ENCODE measurements at places on chromosomes 13 and 19. TPM values are rescaled to one million over a fixed set of nuclear protein-coding genes. Genes with fewer than 3 reads are reported as not detected.

The ZNF254 gene
- total RNA-seq, result 5.6 TPM

The WTIP gene
- total RNA-seq, result 22.6 TPM

The SLC10A2 gene
- not detected for total RNA-seq

The TUBA3C gene
- total RNA-seq, result not detected

The DAND5 gene
- total RNA-seq, result not detected

The ZNF419 gene
- total RNA-seq, result 18.4 TPM

The UPF3A gene
- 56.6 TPM for total RNA-seq

The ZNF28 gene
- total RNA-seq, result 15.6 TPM

- H3K27ac ChIP-seq, result no peak overlapping the region
- no peak for DNase-seq
- H3K4me3 ChIP-seq, result no peak overlapping the region
Measured at GRCh38 chr13:50668049-50668448, 175.4 kb downstream of the DLEU7 start.

- no peak overlapping the region for H3K27ac ChIP-seq
- H3K27me3 ChIP-seq, result no peaks in the 10 kb centered on the region
- peaks cover 6% of the 10 kb centered on the region for H3K4me1 ChIP-seq
- H3K4me3 ChIP-seq, result no peak overlapping the region
Measured at GRCh38 chr19:14021474-14021873, 6.5 kb upstream of the RLN3 start.

- peak; percentile 95 for DNase-seq
- peak overlapping the region; percentile 83 for H3K27ac ChIP-seq
Measured at GRCh38 chr13:29454931-29455481, 140.5 kb downstream of the SLC7A1 start.

- H3K27me3 ChIP-seq, result no peaks in the 10 kb centered on the region
- no peak within 1 kb of the TSS for H3K4me3 ChIP-seq
- H3K4me1 ChIP-seq, result peaks cover 15% of the 10 kb centered on the region
- no peak for DNase-seq
- no peaks in the 10 kb centered on the region for H3K36me3 ChIP-seq
Measured at GRCh38 chr19:38773469-38774177, at the start of gene LGALS7. TSS of gene LGALS7 (minus strand) at chr19:38773517. CDS start at chr19:38773492, 25 bp downstream.

DNA sequence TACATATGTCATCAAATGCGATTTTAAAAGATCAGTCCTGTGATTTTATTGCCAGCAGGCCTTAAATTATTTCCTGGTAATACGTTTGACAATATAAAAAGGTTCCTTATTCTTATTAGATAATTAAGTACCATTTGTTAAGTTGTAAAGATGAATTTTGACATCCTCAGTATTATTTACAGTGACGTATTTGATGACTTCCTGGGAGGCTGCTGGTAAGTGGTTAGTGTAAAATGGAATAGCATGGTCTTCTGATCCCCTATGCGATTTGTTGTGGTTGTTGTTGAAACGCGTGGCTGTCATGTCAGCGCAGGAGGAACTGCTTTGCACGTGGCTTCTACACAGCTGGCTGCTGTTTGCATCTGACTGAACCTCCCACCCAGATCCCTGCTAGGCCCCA lies 99.7 kb downstream of the DCLK1 start:
- peaks cover 13% of the 10 kb centered on the region for H3K4me1 ChIP-seq
- DNase-seq, result no peak
- H3K27ac ChIP-seq, result no peak overlapping the region
- H3K27me3 ChIP-seq, result no peaks in the 10 kb centered on the region
- no peak overlapping the region for H3K4me3 ChIP-seq

DNA sequence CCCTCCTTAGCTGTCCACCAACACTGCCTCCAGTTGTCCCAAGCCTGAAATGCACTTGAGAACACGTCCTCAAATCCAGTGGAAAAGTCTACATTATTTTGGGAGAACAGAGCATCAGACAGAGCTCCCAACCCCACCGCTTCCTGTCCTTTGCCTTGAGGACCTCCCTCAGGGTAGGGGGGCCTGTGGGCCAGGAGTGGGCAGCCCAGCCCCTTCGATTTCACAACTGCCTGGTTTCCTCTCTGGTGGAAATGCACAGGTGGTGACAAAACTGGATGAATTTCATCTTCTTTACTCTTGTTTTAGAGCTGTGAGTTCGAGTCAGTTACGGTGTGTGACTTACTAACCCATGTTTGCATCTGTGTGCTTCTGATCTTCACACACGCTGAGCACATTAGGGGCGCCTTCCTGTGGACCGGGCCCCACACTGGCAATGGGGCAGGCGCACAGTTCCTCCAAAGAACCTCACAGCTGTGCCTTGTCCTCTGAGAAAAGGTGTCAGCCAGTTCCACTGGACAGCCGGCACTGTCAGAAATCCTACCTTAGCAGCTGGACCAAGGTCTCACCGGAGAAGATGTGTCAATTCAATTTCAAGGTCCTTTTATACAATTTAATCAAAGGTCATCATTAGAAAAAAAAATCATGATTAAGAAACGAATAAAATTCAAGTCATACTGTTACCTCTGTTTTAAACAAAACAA lies 80.2 kb downstream of the IRS2 start:
- H3K4me3 ChIP-seq, result no peak overlapping the region
- H3K27ac ChIP-seq, result peak overlapping the region; percentile 84
- no peaks in the 10 kb centered on the region for H3K36me3 ChIP-seq
- no peak for DNase-seq

DNA sequence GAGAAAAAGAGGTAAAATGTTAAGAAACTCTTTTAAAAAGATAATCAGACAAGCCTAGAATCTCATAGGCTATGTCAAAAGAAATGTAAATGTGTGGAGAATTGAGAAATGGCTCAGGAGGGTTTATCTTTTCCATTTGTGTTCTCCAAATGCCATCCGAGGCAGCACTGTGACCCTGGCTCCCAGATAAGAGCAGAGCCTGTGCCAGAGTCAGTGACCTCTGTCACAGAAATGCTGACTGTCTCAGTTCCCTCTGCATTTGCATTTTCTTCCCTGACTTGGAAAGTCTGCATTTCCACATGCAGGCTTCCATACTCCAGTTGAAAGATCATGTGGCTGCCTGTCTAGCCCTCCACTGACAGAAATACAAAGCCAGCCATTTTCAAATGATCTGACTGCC lies 42.0 kb downstream of the SERTM1 start:
- H3K4me3 ChIP-seq, result no peak overlapping the region
- H3K36me3 ChIP-seq, result no peaks in the 10 kb centered on the region
- DNase-seq, result no peak
- no peak overlapping the region for H3K27ac ChIP-seq

GRCh38 chr13:41060082-41060723 lies 1.1 kb upstream of the WBP4 start:
- DNase-seq, result peak; percentile 90
- peaks cover 33% of the 10 kb centered on the region for H3K4me1 ChIP-seq
- peaks cover 29% of the 10 kb centered on the region for H3K36me3 ChIP-seq
- H3K27ac ChIP-seq, result peak overlapping the region; percentile 99
- H3K4me3 ChIP-seq, result peak overlapping the region; percentile 99
- H3K27me3 ChIP-seq, result no peaks in the 10 kb centered on the region

DNA sequence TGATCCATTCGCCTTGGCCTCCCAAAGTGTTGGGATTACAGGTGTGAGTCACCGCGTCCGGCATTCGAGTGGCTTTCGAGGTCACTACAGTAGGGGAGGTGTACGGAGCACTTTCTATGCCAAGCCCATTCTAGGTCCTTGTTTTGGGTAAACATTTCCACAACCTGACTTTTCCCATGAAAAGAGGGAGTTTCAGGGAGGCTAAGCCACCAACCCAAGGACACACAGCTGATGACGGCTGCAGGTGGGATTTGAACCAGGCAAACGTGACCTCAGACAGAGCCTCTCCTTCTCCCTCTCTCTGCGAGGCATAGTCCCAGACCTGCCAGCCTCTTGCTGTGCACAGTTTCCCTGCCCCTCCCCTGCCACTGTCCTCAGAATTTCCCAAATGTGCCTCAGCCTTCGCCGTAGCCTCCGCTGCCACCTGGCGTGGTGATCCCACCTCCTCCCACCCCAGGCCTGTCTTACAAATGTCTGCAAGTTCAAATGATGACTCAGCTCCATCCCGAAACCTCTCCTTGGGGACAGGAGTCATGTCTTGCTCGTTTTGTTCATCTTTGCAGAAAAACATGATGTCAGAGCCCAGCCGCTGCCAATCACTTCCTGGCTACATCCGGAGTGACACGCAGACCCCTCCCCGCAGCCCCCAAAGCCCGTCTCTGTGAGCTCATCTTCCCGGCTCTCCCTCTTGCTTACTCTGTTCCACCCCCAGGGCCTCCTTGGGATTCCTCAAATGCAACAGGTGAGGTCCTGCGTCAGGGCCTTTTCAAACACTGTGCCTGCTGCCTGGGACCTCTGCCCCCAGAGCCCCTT lies 6.6 kb upstream of the GADD45B start:
- peak; percentile 89 for DNase-seq
- peaks cover 10% of the 10 kb centered on the region for H3K4me1 ChIP-seq
- no peaks in the 10 kb centered on the region for H3K36me3 ChIP-seq
- no peaks in the 10 kb centered on the region for H3K27me3 ChIP-seq
- no peak overlapping the region for H3K4me3 ChIP-seq
- H3K27ac ChIP-seq, result peak overlapping the region; percentile 36

DNA sequence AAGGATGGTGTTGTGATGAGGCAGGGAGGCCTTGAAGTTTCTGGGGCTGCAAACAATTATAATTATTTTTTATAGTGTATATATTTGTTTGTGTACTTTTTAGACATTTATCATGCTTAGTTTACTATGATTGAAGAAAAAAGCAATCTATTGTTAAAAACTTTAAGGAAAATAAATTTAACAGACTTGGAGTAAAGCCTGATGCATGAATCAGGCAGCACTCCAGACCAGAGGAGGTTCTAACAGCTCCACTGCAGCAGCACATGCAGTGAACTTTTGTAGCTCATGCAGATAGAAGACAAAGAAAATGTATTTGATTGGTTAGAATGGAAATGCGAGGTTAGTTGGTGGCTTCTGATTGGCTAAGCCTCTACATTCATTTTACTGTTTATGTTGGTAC lies 36.8 kb upstream of the PABPC3 start:
- H3K4me1 ChIP-seq, result no peaks in the 10 kb centered on the region
- DNase-seq, result no peak
- no peak overlapping the region for H3K27ac ChIP-seq
- no peaks in the 10 kb centered on the region for H3K36me3 ChIP-seq
- H3K4me3 ChIP-seq, result no peak overlapping the region

DNA sequence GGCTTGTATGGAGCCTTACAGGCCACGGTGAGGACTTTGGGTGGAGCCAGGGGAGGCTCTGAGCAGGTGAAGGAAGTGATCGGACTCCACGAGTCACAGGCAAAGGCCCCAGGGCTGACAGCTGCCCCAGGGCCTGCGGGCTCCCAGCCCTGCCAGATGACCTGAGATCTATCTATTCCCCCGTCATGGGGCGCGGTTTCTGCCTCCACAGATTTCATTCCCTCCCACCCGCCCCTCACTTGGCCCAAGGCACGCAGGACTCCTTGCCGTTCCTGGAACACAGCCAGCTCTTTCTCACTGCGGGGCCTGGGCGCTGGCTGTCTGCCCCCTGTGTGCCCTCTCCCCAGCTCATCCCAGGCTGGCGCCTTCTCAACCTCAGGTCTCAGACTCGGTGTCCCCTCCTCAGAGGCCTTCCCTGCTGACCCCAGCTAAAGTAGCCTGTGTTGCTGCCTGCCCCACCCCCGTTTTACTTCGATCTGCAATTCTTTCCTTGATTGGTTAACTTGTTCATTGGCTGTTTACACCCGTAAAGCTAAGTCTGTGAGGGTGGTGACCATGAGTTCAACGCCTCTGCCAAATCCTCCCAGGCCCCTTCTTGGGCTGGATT lies 13.9 kb upstream of the PAK4 start:
- H3K36me3 ChIP-seq, result no peaks in the 10 kb centered on the region
- H3K4me3 ChIP-seq, result no peak overlapping the region
- peaks cover 30% of the 10 kb centered on the region for H3K4me1 ChIP-seq
- H3K27me3 ChIP-seq, result no peaks in the 10 kb centered on the region
- DNase-seq, result peak; percentile 81
- H3K27ac ChIP-seq, result peak overlapping the region; percentile 82

GRCh38 chr13:48731957-48732569 lies 78.3 kb downstream of the CYSLTR2 start:
- no peaks in the 10 kb centered on the region for H3K36me3 ChIP-seq
- H3K27me3 ChIP-seq, result no peaks in the 10 kb centered on the region

Measured in MCF 10A (cell line).